ENCODE measurements at places on chromosomes 1 and 21. TPM values are rescaled to one million over a fixed set of nuclear protein-coding genes. Genes with fewer than 3 reads are reported as not detected.
A peak's percentile ranks its signal among the peaks of the same experiment; 100 is the strongest.

- DNase-seq: no peak
Observed at GRCh38 chr1:40281853-40282252, 23.8 kb downstream of the ZMPSTE24 start.

DNA sequence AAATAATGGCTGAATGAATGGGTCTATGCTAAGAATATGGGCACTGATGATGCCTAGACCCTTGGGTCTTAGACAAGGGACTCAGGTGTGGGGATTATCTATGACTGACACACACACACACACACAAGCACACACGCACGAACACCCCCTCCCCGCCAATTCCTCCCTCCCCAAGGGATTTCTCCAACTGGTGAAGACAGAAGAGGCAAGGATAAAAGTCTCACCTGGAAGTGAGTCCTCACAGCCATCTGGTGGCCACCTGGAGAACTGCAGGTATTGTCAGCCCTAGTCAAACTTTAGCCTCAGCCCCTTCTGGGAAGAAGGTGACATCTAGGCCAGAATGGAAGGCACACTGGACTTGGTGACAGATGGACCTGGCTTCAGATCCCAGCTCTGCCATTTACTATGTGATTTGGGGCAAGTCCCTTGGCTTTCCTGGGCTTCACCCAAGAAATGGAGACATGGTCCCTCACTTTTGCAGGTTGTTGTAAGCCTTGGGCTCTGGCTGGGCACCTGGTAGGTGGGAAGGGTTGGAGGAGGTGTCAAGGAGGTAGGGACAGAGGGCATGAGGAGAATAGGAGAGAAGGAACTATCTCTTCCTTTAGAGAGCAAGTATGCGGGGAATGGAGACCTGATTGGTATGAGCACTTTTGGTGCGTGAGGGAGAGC is 4.0 kb upstream of the GPR3 start:
- peak; percentile 69 for DNase-seq

Gene SYNC
- not detected for polyA plus RNA-seq

Gene AGMAT
- 16.9 TPM for polyA plus RNA-seq

Gene GPX7
- 51.6 TPM for polyA plus RNA-seq

- no peak for DNase-seq
Observed at GRCh38 chr1:11194407-11195176, 5.4 kb downstream of the ANGPTL7 start.
